Ovary (tissue), 10 donors: ENCODE measurements at places on chromosomes 6 and 20. TPM values are rescaled to one million over a fixed set of nuclear protein-coding genes. Genes with fewer than 3 reads are reported as not detected.

The METTL24 gene
- 9.2 TPM for total RNA-seq

The RHAG gene
- total RNA-seq: not detected

The HLA-DMA gene
- total RNA-seq: 50.4 TPM

The CDH4 gene
- 0.45 TPM for total RNA-seq

GRCh38 chr20:57498425-57499400 is 26.2 kb downstream of the CTCFL start:
- DNase-seq: no peak

- DNase-seq: no peak
Measured at GRCh38 chr6:169932491-169932890, 181.1 kb downstream of the ERMARD start.

- no peak for DNase-seq
Measured at GRCh38 chr6:4381381-4381780, 246.0 kb upstream of the ECI2 start.
